ENCODE measurements at places on chromosomes 13 and 19.

- DNase-seq: no peak
These were observed 671.0 kb upstream of the SLITRK1 start for GRCh38 chr13:84553227-84553626.

DNA sequence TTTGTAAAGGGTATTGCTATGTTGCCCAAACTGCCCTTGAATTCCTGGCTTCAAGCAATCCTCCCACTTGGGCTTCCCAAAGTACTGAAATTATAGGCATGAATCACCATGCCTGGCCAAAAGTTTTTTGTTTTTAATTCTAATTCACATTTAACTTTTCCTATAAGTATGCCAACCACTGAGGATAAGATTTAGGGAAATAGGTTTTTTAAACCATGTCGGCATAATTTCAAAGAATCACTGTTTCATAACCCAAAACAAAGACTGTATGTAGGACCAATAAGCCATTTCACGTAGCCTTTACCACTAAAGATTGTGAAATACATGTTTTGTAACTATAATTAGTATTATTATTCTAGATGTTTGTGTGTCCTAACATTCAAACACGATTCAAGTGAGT, 8.2 kb downstream of the ZDHHC20 start:
- no peak for DNase-seq

DNA sequence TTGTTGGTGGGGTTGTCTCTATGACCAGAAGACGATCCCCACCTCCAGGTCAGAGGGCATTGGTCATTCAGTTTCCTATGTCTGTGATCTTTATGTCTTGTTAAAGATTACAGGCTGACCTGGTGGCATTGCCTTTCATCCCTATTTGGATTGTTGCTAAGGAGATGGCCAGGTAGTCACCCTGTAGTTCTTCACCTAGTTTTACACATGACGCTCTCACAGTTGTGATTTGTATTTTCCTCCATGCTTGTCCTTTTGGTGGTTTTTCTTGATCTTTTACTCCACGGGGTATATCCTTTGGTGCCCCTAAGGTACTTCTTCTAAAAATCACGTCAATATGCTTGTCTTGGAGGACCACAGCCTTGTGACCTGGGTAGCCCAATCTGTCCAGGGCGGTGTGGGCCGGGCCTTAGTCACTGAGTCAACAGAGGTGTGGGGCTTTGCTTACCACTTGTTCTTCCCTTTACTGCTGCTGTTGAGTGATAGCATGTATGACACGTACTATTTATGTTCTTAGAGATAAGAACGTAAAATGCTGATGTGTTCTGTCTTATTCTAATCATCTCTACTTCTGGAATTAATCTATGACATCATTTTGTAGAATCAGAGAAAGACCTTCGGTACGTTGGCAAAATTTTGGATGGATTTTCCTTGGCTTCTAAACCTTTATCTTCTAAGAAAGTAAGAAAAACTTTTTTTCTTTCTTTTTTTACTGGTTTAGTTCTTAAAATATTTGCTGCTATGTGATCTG, 20.1 kb downstream of the GPATCH1 start:
- DNase-seq: no peak

DNA sequence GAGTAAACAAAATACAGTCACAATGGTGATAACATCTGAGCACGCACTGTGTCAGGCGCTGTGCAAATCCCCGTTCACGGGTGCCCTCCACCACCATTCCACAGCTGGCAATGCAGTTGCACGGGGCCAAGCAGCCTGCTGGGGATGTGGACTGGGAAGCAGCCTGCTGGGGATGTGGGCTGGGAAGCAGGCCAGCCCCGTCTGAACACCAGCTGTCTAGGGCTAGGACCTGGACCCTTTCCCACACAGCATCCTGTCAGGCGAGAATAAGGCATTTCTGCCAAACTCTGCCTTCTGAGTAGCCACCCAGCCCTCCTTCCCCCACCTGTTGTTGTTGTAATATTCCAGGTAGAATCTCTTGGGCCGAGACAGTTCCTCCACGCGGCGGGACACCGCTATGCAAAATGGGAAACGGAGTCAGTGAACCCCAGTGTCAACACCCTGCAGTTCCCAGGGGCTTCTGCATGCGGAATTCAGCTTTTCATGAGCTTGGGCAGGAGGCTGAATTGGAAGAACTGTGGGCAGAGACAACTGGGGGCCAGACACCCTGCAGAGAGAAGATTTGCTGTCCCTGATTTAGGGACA, 27.8 kb upstream of the MIER2 start:
- no peak for DNase-seq

GRCh38 chr13:25266706-25267105, 20.6 kb downstream of the MTMR6 start:
- no peak for DNase-seq

DNA sequence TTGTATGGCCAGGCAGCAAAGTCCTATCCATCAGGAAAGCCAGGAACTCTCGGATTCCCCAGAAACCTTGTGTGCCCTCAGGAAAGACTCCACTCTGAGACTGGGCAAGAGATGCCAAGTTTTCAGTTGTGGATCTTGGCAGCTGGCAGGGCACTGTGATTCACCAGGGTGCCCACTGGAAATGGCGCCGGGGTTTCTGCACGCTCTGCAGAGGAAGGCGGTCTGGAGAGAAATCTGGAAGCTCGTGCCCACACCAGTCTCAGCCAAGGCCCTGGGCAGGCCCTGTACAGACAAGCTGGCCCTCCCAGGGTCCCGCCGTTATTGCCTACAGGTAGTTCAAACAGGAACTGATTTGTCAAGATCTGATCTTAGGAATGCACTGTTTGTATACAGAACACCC, 4.9 kb downstream of the NAPA start:
- no peak for DNase-seq

GRCh38 chr13:20373861-20374260, 141.7 kb upstream of the GJB6 start:
- no peak for DNase-seq

GRCh38 chr13:100836711-100837110, 162.1 kb upstream of the TMTC4 start:
- no peak for DNase-seq

DNA sequence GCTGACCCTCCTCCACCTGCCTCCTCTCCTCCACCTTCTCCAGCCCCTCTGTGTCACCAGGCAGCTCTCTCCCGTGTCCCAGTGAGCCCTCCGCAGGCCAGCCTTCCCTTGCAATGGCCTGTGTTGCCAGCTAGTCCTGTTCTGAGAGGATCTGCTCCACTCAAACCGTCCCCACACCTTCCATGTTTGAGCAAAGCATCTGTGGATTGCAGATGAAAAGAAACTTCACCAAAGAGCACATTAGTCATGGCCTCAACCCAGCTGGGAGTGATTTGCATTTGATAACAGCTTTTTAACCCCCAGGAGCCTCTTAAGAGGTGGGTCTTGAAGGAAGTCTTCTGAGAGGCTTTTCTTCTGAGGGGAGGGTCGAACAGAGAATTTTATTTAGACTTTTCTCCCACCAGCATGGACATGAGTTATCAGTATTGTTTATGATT, 72.8 kb downstream of the COL4A2 start:
- DNase-seq: no peak

DNA sequence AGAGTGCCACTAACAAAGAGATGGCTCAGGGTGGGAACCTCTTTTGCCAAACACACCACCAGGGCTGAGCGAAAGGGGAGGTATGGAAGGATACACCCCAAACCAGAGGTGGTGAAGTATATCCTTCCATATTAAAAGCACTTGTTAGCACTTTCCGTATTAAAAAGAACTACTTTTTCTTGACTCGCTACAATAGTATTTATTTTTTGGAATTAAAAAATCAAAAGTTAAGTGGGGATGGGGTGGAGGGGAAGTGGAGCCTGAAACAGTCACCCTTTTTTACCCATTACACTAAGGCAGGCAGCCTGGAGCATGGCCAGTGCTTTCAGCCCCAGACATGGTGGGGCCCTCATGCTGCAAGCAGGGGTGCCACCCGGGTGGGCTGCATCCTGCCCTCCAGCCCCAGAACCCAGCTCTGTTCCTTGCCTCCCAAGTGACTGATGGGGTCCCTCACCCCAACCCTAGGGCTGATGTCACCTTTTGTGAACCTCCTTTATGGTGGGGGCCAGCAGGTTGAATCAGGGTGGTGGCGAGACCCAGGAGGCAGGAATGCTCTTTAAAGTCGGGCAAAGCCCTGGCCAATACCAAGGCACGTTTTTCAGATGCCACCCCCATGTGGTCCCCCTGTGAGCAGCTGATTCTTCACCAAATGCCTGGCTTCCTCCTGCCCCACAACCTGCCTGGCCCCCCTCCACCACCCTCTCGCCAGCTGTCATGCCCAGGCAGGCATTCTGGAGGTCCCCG, 31.0 kb downstream of the LYL1 start:
- no peak for DNase-seq

- DNase-seq: no peak
These were observed 1.4 kb downstream of the ZNF780B start for GRCh38 chr19:40054632-40055031.

DNA sequence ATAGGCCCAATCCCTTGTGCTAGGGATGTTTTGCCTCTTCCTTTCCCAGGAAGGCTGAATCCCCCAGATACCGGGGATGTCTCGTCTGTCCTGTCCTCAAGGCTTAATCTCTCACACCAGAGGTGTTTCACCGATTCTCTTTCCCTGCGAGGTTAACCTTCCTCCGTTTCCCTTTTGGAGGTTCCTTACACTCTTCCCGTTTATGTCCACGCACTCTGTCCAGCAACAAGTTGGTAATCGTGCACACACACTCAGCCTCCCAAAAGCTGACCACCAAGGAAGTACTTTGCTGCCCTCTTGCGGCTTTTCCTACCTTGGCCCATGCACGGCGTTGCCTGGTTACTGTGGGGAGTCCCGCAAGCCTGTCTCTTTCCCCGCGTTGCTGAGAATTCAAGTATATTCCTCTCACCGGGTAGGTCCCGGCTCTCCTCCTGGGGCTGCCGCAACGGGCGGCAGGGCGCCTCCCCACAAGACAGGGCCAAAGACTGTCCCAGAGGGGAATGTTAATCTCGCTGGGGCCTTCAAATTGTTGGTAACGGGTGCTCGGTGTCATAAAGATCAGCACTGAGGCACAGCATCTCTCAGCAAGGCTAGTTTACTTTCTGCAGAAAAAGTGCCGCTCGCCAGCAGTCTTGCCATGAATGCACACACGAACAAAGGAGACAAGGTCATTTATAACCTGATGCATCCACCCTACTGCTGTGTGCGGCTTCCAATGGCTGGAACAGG, 36.7 kb upstream of the CD177 start:
- DNase-seq: no peak

DNA sequence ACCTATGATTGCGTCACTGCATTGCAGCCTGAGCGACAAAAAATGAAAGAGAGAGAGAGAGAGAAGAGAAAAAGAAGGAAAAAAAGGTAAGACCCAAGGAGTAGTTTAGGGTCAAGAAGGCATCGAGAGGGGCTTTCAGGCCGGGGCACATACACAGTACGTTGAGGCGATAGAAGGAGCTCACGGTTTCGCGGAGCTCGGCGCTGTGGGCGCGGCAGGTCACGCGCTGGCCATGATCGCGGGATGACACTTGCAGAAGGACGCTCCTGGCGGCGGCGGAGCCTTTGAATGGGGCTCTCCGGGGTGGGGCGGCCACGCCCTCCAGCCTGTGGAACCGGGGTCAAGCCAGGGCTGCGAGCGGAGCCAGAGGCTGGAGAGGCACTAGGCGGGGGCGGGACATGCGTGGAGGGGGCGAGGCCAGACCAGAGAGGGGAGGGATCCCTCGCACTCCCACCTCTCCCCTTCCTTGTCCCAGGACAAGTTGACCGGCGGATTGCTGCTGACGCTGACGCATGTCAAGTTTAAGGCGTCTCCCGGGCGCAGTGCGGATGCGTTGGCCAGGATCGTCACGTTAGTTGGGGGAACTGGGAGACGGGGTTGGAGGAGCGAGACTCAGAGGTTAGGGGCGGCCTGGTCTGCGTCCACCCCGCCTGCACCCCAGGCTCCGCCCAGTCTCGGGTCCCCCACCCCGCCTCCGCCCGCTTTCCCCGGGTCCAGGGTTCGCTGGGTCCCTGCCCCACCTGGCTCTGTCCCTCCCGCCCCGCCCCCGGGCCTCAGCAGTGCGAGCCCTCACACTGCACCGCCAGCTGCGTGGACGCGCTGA, 6.9 kb downstream of the NPHS1 start:
- no peak for DNase-seq

DNA sequence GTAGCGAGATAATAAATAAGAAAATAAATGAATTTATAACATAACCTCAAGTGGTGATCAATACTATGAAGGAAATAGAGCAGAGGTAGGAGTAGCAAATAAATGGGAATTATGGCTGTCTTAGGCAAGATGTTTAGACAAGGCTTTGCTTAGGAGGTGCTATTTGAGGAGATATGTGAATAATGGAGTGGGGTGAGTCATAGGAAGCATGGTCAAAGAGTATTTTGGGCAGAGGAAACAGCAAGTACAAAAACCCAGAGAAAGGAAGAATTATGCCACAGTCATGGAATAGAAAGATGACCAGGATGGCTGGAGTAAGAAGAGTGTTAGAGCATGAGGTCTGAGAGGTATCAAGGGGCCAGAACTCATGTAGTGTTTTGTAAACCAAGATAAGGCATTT, 33.6 kb upstream of the LPAR6 start:
- no peak for DNase-seq

GRCh38 chr13:87736849-87737385, 65.7 kb downstream of the SLITRK5 start:
- no peak for DNase-seq

- DNase-seq: no peak
These were observed 295.4 kb upstream of the MAB21L1 start for GRCh38 chr13:35771898-35772297.

DNA sequence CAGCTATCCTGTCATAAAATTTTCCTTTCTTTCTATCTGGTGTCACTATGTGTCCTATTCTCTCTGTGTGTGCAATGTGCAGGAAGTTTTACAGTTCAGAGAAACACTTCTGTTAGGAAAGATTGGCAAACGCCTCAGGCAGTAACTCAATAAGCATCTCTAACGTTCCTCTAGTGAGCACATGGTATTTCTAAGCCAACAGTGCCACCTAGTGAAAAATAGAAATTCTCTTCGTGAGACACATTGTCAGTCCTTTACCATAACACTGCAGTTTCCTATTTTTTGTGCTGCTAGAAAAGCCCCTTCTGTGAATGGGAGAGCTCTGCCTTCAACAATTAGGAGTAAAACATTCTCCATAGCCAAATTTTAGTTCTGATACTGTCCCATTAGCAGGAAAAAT, 50.7 kb downstream of the ZNF723 start:
- DNase-seq: peak; percentile 21

GRCh38 chr13:101880581-101880980, 428.1 kb downstream of the ITGBL1 start:
- no peak for DNase-seq

DNA sequence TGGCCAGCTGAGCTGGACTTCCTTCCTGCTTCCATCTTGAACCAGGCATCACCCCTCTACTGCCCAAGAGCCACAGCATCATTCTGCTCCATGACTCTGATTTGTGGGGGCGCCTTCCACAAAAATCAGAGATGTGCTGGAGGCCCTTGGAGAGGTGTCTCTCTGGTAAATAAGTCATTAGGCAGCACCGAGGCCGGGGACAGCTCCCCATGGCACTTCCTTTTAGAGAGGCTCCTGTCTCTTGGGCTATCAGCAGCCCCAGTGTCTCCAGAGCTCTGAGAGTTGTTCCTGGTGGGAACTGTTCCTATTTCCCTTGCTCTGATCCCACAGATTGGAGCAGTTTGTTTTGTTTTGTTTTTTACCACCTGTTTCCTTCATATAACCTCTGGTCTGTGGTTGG, 19.9 kb downstream of the NWD1 start:
- no peak for DNase-seq

- DNase-seq: no peak
These were observed 41.3 kb upstream of the RCBTB2 start for GRCh38 chr13:48574041-48574796.

- no peak for DNase-seq
These were observed 191.3 kb downstream of the KLF5 start for GRCh38 chr13:73250061-73250460.

GRCh38 chr19:38317104-38317612, 1.4 kb upstream of the YIF1B start:
- DNase-seq: no peak

Measured in putamen (tissue), 1 donor.